ENCODE measurements at places on chromosomes 16 and 17.
A peak's percentile ranks its signal among the peaks of the same experiment; 100 is the strongest.

DNA sequence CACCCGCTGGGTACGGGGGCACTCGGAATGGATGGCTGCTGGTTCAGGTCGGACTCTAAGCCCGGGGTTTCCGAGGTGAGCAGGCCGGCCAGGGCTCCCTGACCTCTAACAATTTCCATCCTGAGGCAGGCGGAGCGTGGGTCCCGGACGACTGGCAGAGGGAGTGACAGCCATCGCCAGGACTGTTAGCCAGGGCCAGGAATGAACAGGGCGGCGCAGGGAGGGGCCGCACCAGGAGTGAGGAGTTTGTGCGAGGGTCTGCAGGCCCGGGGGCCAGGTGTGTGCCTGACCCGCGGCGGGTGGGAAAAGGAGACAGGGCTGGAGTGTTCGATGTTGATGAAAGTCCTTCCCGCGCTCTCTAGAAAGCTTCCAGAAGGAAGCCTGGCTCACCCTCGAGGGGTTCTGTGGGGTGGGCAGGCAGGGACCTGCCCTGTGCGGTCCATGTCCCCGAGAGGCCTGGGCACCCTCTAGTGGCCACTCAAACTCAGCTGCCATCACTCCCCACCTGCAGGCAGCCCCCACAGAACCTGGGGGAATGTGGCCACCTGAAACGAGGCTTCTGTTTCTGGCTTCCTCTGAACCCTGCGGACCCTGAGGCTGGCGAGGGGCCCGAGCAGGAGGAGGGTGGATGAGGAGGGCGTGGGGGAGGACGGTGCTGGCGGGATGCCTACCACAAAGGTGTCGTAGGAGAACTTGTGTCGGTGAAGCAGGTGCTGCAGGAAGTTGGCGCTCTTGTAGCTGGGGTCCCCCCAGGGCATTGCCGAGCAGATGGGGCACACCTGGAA lies 8.2 kb downstream of the RNF166 start:
- no peak for DNase-seq

DNA sequence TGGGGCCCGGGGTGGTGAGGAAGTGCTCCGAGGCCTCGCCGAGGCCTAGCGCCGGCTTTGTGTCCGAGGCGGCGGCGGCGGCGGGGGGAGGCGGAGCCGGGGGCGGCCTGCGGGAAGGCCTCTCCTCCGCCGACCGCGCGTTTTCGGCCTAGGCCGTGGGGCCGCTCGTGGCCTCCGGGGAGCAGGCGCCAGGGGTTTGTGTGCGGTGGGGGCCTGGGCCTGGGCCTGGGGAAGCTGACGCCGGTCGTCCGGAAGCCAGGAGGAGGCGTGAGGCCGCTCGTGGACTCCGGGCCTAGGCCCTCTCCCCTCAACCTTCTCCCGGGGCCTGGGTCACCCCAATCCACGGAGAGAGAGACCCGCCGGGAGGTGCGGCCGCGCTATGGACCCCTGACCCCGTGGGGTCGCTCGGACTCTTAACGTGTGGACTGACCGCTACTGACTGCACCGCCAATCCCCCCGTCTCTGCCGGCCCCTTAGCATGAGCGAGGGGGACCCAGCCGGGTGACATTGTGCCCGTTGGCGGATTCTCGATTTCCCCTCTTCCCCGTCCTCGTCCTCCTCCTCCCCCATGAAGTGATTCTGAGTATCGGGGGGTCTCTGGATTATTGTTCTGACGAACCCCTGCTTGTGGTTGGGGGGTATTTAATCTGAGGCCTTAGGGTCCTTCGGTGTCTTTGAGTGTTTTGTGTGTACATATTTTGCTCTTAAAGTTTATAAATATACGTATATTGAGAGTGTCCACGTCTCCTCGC lies 660 bp downstream of the RBBP6 start:
- DNase-seq: peak; percentile 52

- DNase-seq: peak; percentile 76
Measured at GRCh38 chr17:36680701-36681202, 79.4 kb downstream of the MRM1 start.

DNA sequence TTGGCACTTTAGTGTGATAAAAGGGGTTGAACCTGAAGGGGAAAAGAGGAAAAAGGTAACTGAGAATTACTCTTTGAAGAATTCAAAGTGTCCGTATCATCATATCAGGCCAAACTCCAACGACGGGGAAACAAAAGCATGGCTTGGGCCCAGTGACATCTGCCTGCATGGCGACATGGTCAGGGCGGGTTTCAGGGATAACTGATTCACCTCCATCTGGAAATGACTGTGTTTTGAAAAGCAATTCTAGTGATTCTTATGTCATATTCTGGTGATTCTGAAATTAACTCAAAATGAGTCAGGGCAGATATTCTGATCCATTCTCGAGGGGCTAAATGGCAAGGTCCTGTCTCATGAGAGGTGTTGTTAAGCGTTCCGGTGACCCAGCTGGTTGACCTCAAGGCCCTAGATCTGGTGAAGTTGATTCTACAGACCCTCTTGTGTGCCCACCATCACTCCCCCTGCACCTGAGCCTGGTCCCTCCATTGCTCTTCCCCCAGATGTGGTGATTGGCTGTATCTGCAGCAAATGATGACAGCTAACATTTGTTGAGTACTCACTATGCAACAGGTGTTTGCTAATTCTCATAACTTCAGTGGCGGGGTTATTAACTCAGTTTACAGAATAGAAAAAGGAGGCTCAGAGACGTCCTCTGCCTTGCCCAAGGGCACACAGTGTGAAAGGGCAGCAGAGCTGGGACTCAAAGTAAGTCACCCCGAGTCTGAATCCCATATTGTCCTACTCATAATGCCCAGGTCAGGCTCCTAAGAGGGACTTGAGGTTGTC lies 251.8 kb downstream of the MAF start:
- no peak for DNase-seq
